Large intestine (tissue), 12 donors: ENCODE measurements at places on chromosomes 3 and 15.

GRCh38 chr15:88897456-88898194 lies 2.3 kb upstream of the HAPLN3 start:
- peak; percentile 74 for DNase-seq

GRCh38 chr3:61936344-61936937 lies 375.1 kb downstream of the PTPRG start:
- no peak for DNase-seq

GRCh38 chr3:138923531-138923994 lies 23.4 kb downstream of the FOXL2 start:
- peak; percentile 74 for DNase-seq

GRCh38 chr3:144296808-144297207 lies 325.2 kb downstream of the DIPK2A start:
- no peak for DNase-seq

GRCh38 chr3:23712656-23713559 lies 92.8 kb upstream of the UBE2E1 start:
- no peak for DNase-seq

DNA sequence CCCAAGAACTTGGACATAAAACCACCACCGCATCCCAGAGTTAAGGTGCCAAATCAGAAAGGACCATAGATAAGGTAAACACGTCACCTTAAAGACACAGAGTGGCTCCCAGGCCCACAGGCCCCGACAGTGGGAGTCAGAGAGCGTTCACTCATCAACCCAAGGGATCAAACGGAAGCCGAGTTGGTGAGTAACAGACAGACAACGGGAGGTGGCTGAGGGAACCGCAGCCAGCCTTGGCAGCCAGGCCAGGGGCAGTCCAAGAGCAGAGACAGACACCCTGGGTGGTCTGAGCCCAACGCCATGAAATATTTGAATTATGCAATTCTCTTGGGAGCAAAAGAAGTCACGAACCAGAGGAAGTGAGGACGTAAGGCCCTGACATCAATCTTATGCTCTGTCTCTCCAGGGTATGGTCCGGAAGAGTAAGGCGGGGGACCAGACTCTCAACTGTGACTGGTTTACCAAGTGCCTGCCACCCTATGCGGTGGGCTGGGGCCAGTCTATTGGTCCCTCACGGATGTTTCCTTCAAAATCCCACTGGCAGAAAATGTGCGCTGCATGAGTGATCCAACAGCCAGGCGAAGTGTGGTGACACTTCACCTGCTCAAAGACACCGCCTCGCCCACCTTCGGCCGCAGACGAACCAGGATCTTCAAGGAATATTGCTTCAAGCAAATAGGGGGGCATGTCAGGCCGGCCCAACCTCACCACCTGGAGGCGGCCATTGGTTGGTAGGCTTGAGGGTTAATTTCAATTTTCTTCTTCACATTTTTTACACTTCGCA lies 34.3 kb downstream of the TMEM44 start:
- DNase-seq: no peak

- no peak for DNase-seq
Observed at GRCh38 chr3:50612970-50613846, 1.6 kb upstream of the CISH start.

DNA sequence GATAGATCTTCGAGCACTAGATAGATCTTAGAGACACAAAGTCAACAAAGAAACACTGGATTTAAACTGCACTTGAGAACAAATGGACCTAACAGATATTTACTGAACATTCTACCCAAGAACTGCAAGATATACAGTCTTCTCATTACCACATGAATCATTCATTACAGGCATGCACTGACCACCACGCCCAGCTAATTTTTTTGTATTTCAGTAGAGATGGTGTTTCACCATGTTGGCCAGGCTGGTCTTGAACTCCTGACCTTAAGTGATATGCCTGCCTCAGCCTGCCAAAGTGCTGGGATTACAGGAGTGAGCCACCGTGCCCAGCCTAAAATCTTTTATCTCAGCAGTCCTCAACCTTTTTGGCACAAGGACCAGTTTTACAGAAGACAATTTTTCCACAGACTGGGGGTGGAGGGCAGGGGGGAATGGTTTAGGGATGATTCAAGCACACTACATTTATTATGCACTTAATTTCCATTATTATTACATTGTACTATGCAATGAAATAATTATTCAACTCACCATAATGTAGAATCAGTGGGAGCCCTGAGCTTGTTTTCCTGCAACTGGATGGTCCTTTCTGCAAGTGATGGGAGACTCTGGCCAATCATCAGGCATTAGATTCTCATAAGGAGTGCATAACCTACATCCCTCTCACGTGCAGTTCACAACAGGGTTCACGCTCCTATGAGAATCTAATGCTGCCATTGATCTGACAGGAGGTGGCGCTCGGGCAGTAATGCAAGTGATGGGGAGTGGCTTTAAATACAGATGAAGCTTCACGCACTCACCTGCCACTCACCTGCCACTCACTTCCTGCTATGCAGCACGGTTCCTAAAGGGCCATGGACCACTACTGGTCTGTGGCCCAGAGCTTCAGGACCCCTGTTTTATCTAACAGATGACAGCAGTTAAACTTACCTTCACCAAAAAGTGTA lies 21.7 kb downstream of the CSNK1G1 start:
- DNase-seq: peak; percentile 4

DNA sequence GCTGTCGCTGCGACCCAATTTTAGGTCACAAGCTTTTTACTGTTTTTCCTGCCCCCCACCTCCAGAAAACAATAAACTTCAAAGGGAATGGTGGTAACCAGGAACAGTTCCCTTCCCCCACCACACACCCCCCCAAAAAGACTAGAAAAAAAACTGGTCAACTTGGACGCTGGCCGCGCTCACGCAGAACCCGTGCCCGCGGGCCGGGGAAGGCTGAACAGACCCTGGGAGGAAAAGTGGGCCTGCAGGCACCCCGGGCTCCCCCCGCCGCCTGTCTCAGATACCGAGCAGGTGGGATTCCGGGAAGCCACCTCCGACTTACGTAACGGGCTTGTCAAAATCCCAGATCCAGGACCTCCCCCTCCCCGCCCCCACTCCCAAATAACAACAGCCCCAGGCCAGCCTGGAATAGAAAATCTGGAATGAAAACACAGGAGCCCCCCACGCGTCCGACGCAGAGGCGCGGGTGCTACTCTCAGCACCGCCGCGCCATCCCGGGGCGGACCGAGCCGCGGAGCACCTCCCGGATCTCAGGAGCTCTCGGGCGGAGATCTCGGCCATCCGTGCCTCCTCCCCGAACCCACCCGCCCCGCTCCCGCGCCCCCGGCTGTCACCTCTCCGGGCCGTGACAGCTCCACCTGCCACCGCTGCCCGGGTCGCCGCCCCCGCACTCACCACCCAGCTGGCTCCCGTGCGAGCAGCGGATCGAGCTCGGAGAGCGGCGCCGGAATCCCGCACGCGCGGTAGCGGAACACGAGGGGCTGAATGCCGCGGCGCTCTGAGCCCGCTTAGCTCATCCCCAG lies 557 bp downstream of the DENND4A start:
- peak; percentile 77 for DNase-seq

DNA sequence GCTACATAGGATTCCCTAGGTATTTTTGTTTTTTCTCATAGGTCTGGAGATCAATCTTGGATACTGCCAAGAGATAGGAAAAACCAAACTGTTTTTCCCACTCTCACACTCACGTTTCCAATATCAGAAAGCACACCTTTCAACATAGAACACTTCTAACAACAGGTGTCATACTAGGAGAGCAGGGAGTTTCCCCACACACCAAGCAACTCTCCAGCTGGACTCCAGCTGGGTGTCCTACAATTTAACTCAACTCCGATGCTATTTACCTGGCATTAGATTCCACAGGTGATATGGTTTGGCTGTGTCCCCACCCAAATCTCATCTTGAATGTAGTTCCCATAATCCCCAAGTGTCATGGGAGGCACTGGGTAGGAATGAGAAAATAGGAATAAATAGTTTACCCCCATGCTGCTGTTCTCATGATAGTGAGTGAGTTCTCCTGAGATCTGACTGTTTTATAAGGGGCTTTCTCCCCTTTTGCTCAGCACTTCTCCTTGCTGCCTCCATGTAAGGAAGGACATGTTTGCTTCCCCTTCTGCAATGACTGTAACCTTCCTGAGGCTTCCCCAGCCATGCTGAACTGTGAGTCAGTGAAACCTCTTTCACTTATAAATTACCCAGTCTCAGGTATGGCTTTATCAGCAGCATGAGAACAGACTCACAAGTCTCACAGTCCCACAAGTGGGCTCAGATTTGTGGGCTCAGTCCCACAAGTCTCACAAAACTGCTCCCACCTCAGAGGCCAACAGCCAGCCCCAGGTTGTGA lies 354.5 kb upstream of the THBS1 start:
- DNase-seq: no peak

DNA sequence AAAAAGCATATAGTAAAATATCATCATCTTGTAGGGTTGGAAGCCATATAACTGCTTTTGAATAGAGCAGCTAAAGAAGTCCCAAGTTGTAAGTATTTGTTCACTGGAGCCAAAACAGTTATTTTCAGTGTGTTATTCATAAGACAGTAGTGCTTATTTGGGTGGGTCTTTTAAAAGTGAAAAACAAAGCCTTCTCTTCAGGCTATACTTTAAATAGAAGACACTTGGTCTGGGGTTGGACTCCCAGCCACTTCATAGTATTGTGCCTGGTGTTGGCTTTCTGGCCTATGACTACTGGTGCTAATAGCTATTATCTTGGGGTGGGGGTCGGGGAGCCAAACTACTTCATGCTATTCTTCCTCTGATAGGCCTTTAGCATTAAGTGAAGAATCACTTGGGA lies 135.2 kb downstream of the SLC25A26 start:
- DNase-seq: no peak

- DNase-seq: no peak
Observed at GRCh38 chr3:12902181-12902999, 61.0 kb upstream of the RPL32 start.

DNA sequence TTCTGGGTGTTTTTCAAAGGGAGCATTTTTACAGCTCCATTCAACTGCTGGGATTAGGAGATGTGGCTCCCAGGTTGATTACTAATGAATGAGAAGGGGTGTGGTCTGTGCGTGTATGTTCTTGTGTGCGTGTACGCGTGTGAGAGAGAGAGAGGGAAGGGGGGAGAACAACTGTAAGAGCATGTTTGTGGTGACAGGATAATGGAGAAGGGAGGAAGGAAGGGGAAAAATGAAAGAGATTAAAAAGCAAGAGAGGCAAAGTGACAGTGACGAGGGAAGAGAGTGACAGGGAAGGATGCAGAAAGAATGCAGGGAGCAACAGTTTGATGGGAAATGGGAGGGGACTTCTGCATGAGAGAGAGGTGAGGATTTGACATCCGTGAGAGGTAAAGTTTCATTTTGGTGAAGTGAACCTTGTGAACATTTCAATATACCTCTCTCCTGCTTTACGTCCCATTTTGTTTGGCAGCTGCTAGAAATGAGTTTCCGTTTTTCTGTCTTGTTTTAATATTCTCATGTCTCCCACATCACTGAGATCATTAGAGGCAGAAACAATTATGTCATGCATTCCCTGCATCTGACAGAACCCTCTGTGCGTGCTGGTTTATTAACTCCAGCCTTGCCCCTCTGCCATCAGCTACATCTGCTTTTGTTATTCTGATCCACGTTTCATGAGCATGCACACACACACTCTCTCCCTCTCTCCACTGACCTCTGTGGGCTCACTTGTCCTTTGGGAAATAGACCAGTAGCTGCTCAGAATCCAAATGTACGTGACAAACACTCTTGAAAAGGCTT lies 161.6 kb downstream of the GAP43 start:
- peak; percentile 10 for DNase-seq

DNA sequence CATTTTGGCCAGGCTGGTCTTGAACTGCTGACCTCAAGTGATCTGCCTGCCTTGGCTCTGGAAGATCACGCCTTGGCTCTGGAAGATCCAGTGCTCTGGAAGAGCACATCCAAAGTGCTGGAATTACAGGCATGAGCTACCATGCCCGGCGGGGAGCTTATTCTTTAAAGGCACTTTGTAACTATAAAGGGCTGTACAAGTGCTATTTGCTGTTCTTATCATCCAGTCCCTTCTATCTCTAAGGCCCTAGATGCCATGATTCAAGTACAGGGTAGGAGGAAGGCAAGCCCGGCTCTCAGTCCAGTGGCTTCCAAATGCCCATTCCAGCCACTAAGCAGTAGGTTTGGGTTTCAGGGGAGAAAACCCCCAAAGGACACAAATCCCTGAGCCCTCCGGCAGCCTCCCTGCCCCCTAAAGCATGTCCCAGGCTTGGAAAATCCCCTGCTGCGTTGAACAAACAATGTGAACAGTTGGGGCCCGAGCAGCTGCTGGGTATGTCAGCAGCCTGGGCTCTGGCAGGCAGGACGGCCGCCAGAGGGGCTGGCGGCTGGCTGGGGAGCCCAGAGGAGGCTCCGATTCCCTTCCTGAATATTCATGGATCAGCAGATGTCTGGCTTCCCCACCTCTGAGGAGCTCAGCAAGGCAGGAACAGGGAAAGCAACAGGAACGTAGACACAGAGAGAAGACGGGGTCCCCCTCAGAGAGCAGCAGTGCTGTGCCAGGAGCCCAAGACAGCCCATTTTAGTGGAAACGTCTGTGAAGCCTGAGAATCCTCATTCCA lies 7.7 kb downstream of the IGDCC4 start:
- DNase-seq: no peak

DNA sequence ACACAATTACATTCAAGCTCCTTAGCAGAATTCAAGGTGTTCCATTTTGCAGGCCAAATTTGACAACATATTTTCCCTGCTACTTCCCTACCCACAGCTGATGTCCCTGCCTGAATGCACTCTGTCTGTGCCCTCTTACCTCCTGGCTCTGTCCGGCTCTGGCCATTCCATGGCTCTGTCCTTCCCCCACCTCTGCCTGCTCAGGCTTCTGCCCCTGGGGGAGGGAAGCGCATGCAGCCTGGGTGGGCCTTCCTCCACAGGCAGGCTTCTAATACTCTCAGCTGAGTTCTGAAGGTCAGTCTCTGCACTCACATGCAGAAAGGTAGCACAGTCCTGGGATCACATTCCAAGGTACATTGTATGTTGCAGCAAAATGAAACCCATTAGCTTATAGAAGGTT lies 113.6 kb upstream of the CACNA2D3 start:
- no peak for DNase-seq

GRCh38 chr3:166456286-166456685 lies 619.1 kb upstream of the BCHE start:
- DNase-seq: no peak

DNA sequence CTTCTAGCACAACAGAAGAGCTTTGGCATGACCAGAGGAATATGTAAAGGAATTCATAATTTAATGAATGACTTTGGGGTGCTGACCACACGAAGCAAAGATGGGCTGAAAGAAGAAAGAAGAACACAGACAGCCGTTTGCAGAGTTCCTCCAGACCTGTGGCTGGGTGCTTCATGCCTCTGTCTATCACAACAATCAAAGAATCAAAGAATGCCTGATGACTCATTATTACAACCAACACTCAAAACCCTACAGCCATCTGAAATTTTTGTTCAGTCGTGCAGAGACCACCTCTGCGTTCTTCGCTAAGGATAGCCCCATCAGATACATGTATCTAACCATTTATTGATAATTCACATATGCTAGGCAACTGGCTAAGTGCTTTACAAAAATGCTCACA lies 129.0 kb upstream of the PRICKLE2 start:
- DNase-seq: no peak

DNA sequence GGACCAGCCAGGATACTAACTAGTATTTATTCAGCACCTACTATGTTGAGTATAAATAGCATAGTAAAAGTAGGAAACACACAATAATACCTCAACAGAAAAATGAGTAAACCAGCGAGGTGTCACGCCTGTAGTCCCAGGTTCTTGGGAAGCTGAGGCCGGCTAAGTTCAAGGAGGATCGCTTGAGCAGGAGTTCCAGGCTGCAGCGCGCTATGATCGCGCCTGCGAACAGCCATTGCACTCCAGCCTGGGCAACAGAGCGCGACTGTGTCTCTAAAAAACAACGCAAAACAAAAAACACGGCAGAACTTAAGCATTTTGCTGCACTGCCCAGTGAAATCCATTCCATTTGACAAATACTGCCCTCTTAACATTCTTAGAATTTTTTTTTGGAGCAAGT lies 1.3 kb upstream of the DENND6A start:
- DNase-seq: no peak
